ENCODE measurements at places on chromosomes 16 and 17.

GRCh38 chr17:63804328-63804727, 22.9 kb upstream of the PSMC5 start:
- DNase-seq: no peak

DNA sequence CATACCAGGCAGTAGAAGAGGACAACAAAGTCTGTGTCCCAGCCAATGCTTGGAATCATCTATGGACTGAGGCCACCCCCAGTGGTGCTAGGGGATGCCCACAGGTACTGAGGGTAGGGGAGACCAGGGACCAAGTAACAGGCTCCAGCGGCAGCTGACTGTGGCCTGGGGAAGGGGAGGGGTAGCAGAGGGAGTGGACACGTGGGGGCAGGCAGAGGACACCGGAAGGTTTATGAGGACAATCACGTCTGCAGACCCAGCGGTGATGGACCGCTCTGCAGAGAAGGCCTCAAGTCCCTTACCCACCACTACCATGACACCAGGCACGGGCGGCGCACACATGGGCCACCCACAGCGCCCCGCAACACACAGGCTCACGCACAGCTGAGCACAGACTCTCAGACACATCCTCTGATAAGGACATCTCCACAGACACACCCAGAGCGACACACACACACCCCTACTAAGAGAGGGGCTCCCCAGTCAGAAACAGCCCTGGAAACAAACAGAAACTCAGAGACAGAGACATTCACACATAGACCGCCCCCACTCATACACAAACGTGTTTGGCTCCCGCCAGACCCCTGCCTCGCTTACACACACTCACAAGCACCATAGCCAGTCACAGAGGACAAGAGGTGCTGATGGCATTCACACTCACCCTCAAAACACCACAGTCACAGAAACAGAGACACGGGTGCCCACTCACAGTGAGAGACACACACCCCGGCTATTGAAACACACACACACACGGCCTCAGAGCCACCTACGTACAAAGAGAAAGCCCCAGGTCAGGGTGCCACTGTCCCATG, 35.8 kb downstream of the SRCIN1 start:
- no peak for DNase-seq

- no peak for DNase-seq
Measured at GRCh38 chr16:78284326-78284725, 184.9 kb downstream of the WWOX start.

- DNase-seq: peak; percentile 8
Measured at GRCh38 chr17:37527249-37527851, 37.7 kb downstream of the DUSP14 start.

DNA sequence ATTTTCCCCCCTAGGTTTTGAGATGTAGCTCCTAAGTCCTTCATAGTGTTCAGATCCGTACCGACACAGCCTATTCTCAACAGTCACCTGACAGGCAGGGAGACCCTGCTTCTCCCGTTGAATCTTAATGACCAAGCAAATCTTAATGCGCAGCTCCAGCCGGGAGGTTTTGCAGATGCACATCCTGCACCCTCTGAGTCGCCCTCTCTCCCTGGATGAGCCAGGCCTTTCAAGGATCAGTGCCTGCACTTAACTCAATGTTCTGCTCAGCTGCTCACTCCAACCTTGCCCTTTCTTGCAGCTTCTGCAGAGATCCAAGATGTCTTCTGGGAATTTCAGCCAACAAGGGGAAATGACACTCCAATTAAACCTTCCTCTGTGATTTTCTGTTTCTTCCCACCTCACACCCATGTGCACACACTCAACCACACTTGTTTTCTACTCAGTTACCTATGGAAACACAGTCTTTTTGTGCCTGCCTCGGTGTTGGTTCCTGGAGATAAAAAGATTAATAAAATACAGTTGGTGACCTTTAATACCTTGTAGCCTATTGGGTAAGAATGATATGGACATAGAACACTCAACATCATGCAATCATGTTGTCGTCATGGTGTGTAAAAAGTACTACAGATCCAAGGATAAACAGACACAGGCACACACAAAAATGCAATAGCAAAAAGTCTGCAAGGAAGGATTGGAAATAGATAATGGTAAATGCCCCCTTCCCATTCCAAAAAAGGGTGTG, 76.9 kb upstream of the DYNLRB2 start:
- no peak for DNase-seq

DNA sequence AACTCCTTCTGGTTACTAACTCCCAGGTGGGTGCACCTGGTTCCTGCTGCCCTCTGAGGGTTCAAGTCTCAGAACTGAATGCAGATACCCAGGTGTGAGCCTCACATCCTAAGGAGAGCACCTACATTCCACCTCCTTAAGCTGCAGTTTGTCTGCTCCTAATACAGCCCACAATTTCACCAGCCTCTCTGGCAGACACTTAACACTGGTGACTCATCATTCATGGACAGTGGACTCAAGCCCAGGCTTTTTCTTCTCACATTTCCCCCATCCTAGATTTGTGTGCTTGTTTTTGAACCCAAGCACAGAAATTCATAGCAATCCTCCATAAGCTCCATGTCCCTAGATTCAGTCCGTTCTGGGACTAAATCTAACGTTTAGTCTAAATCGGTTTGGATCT, 7.0 kb upstream of the MAF start:
- no peak for DNase-seq

DNA sequence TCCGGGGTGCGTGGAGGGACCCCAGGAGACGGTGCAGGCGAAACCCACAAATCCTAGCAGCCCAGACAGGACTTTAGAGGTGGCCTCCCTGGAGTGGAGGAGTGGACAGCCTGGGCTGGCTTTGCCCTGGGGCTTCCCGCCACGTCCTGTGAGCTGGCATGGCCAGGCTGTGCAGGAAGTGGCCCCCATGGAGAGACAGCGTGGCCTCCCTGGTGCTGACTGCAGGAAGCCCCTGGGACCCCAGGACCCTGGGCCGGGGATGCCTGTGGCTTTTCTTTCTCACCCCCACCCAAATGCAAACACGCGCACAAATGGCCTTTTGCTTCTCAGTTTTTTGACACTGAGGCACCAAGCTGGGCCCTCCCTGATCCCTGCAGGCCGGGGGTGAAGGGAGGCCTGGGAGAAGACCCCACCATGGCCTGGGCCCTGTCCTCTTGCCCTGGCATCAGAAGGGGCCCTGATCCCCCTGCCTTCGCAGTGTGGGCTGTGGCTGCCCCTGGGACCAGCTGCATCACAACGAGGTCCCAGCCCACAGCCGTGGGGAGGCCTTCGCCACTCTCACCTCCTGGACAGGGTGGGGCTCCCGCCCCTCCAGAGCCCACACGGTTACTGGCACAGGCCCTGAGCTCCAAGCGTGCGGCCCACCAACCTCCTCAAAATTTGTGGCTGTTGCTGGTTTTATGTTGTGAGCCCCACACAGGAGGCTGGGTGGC, 51.6 kb upstream of the PABPN1L start:
- DNase-seq: no peak

DNA sequence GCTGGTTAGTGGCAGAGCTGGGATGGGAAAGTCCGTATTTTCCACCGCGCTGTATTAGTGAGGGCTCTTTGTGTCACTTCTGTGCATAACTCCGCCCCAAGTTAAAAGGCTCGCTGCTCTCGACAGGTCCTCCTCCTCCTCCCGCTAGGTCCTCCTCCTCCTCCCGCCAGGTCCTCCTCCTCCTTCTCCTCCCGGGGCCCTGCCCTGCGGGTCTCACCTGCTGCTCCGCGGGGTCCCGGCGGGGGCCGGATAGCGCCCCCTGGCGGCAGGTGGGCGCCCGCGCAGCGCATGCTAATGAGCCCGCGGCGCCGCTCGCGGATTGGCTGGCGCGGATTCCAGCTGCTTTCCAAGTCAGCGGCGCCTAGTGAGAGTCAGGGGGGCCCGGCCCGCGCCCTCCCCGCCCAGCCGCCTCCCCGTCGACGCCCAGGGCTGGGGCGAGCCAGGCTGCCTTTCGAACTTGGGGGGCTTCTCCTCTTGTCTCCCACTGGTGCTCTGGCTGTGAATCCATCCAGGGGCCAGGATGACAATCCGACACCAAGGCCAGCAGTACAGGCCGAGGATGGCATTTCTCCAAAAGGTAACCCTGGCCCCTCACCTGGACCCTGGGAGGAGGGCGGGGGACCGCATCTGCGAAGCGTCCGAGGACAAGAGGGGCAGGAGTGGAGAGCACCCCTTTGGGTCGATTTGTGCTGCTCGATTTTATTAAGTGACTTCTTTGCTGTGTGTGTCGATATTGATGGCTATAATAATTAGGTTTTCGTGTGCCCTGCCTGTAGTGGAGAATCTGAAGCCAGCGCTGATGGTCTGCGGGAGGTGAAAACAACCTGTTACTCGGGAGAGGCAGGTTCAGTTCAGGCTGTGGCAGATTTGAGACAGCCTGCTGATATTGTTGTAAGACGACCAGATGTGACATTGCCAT, at the start of gene RGS9:
RGS9 (plus strand) TSS at position 350 of the 919 bp plus-strand sequence; CDS start at position 521, 171 bp downstream.
- DNase-seq: peak; percentile 84

DNA sequence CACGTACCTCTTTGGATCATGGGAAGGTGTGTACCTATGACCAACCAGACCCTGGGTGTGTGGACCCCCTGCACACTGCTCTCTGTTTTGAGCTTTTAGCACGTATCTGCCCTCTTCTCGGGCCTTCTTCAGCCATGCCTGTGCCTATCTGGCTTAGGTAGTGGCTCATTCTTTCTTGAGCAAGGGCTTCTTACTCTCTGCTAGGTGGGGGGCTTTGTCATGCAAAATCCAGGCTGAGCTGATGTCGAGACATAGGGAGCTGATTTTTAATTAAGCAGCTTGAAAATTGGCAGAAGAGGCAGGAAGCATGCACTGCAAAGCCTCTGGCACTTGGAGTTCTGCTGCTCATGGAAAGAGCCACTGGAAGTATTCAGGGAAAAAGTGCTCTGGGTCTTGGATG, 181.6 kb upstream of the IRX6 start:
- DNase-seq: no peak

DNA sequence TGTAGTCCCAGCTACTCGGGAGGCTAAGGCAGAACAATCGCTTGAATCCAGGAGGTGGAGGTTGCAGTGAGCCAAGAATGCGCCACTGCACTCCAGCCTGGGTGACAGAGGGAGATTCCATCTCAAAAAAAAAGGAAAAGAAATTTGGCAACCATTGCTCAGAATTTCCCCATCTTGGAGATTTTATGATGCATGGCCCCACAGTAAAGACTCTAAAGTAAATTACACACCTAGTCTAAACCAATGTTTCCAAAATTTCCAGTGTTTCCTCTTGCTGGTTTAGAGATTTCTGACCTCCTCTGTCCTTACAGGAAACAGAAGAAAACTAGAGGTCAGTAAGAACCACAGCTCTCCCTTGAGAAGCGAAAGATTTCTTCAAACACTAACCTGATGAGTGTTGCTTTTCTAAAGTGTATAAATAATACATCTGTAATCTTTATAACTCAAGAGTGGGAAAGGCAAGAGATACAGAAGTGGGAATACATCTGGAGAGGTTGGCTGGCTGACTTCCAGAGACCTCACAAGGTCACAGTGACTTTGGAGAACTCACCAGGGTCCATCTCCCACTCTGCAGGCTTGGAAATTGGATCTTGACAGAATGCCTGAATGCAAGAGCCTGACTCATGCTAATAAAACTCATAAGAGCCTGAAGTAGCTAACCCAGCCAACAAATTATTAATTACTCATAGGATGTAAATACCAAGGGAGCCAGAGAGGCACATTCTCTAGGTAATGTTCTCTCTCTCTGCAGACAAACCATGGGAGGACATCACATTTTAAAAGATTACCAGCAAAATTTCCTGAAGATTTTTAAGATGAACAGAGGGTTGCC, 8.8 kb downstream of the ADAT1 start:
- no peak for DNase-seq

- no peak for DNase-seq
Measured at GRCh38 chr16:26806657-26807056, 260.1 kb upstream of the C16orf82 start.

- DNase-seq: no peak
Measured at GRCh38 chr17:69524854-69525253, 110.4 kb downstream of the MAP2K6 start.

GRCh38 chr17:8300627-8301242, 5.5 kb upstream of the SLC25A35 start:
- DNase-seq: peak; percentile 60

DNA sequence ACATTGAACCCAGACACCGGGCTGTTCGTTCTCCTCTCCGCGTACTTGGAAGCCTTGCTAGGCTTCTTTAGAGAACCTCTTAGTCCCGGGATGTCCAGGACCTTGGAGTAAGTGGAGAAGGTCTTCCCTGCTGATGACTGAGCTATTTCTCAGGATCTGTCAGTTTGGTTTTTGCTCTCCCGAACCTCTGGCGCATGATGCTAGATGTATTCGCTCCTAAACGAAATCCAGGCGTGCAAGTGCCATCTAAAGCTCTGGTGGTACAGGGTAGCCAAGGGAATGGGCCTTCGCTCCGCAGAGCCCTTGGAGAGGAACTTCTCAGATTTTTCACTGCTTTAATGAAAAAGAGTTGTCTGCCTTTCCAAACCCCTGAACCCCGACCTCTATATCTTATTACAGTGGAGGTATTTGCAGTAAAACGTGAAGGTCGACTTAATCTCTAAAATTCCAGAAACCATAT, 547 bp downstream of the VMP1 start:
- no peak for DNase-seq

GRCh38 chr16:68739964-68740627, 3.0 kb downstream of the CDH1 start:
- DNase-seq: no peak

- no peak for DNase-seq
Measured at GRCh38 chr17:4818276-4818675, 11.3 kb downstream of the PLD2 start.

GRCh38 chr16:50940275-50940854, 198.5 kb downstream of the CYLD start:
- no peak for DNase-seq

- peak; percentile 49 for DNase-seq
Measured at GRCh38 chr17:64061178-64061898, 40.9 kb upstream of the ICAM2 start.

DNA sequence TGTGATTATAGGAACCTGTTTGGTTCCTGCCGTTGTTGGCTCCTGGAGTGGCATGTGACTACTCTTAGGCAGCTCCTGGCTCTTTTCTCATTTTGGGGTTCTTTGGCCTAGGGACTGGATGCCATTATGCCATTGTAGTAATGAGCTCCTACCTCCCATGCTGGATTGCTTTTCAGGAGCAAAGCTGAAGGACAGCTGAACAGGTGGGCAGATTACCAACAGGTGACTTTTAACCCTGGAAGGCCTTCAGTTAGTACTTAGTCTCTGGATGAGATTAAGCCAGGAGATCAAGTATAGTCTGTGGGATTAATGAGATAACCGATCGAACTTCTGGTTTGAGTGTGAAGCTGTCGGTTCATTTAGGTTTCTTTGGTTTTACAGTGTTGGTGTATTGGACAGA, 25.2 kb downstream of the WIPF2 start:
- no peak for DNase-seq

- no peak for DNase-seq
Measured at GRCh38 chr17:44002141-44002848, 2.1 kb upstream of the NAGS start.

- DNase-seq: no peak
Measured at GRCh38 chr16:4056161-4057105, 59.8 kb downstream of the ADCY9 start.

GRCh38 chr16:79053577-79053976, 547.0 kb downstream of the MAF start:
- DNase-seq: no peak

- no peak for DNase-seq
Measured at GRCh38 chr16:65740711-65741110, 618.8 kb upstream of the CDH11 start.
